Sigmoid colon (tissue), 7 donors: ENCODE measurements at places on chromosomes 16 and 17.
A peak's percentile ranks its signal among the peaks of the same experiment; 100 is the strongest.

- DNase-seq = no peak
These were observed 382.0 kb upstream of the DYNLRB2 start for GRCh38 chr16:80158766-80159165.

DNA sequence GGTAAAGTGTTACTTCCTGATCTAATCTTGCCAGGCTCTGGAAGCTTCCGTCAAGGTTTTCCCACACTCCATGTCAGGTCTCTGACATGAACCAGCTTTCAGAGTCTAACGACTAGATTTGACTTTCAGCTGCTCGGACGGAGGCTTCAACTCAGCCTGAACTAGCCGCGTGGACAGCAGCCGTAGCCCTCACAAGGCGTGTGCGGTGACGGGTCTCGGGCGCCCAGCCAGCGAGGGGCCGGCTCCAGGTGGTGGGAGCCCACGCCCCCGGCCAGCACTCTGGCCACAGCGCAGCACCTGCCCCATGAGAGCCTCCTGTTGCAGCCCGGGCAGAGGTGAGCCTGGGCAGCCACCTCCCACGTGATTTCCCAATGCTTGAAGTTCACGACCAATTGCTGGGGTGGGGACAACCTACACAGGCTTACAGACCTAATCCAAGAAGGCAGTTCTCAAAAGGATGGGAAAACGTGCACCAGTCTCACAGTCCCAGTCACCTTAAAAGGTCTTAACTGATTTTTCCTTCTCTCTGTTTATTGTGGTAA, 45.5 kb downstream of the TBC1D16 start:
- no peak for DNase-seq

DNA sequence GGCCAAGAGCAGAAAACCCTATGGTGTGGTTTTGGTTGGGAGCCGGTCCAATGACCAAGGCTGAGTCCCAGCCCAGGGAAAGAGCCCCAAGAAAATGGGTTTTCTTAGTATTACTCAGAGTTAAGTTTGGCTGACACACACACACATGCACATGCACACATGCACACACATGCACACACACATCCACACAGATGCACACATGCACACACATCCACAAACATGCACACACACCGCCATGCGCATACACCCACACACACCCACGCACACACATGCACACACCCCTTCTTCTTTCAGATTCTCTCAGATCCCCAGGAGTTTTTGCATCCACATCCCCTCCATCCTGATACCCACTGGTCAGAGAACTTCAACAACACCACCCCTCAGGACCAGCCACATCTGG, 9.1 kb downstream of the ABCC12 start:
- no peak for DNase-seq

GRCh38 chr16:27645396-27645795, 95.5 kb downstream of the KATNIP start:
- DNase-seq = no peak

GRCh38 chr17:35192708-35193107, 1.5 kb downstream of the SLC35G3 start:
- no peak for DNase-seq

- DNase-seq = no peak
These were observed 103.1 kb downstream of the AATF start for GRCh38 chr17:37051833-37052232.

GRCh38 chr16:27728691-27729090, 178.7 kb downstream of the KATNIP start:
- DNase-seq = no peak

- DNase-seq = no peak
These were observed 15.9 kb downstream of the FAM83G start for GRCh38 chr17:18988546-18989173.

GRCh38 chr17:79625706-79626105, 14.9 kb upstream of the RBFOX3 start:
- peak; percentile 32 for DNase-seq

- no peak for DNase-seq
These were observed 38.5 kb upstream of the CNEP1R1 start for GRCh38 chr16:49986351-49987124.

GRCh38 chr17:82930924-82931698, 91.3 kb upstream of the ZNF750 start:
- peak; percentile 59 for DNase-seq

GRCh38 chr16:57203451-57203850, 17.3 kb downstream of the RSPRY1 start:
- DNase-seq = no peak

GRCh38 chr16:54430491-54431030, 144.0 kb upstream of the IRX3 start:
- DNase-seq = no peak

- no peak for DNase-seq
These were observed 2.8 kb downstream of the MAPK8IP3 start for GRCh38 chr16:1708768-1709180.

DNA sequence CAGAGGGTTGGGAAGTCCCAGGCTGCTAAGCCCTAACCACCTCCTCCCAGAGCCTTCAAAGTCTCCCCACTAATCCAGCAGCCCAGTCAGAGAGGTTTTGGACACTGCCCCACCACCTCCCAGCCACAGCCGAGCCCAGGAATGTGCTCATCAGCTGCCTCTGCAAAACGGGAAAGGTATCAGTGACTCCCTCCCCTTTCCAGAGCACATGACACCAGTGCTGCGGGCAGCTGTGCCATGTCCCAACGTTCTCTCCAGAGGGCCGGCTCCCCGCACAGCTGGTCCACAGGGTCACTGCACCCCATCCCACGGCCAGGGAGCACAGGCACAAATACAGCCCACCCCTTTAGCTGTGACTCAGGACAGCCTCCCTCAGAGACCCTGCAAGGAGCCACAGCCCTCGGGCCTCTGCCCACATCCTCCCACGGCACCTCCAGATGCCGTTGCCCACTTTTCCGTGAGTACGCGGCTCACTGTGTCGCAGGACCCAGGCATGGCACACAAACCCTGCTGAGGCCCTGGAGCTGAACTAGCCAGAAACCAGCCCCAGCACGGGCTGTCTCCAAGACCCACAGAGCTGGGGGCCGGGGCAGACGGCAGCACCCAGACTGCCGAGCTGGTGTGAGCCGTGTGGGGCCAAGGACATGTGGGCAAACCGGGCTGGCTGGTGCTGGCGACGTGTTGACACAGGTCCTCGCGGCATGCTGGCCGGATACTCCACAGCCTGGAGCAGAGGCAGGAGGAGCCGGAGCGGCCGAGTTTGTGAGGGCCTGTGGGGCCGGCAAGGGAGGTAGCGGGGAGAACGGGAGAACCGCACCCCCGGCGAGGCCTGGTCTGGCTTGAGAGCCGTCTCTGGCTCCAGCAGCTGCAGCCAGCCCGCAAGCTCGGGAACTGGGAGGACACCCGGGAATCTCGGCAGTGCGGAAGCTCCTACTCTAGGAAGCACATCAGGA, 6.3 kb upstream of the PPP1R27 start:
- DNase-seq = no peak

GRCh38 chr17:19237389-19238166, 412 bp downstream of the EPN2 start:
- DNase-seq = peak; percentile 80

- no peak for DNase-seq
These were observed 27.7 kb upstream of the SBK1 start for GRCh38 chr16:28264656-28265055.

- DNase-seq = peak; percentile 82
These were observed 1.7 kb upstream of the ZNF423 start for GRCh38 chr16:49857423-49858181.

DNA sequence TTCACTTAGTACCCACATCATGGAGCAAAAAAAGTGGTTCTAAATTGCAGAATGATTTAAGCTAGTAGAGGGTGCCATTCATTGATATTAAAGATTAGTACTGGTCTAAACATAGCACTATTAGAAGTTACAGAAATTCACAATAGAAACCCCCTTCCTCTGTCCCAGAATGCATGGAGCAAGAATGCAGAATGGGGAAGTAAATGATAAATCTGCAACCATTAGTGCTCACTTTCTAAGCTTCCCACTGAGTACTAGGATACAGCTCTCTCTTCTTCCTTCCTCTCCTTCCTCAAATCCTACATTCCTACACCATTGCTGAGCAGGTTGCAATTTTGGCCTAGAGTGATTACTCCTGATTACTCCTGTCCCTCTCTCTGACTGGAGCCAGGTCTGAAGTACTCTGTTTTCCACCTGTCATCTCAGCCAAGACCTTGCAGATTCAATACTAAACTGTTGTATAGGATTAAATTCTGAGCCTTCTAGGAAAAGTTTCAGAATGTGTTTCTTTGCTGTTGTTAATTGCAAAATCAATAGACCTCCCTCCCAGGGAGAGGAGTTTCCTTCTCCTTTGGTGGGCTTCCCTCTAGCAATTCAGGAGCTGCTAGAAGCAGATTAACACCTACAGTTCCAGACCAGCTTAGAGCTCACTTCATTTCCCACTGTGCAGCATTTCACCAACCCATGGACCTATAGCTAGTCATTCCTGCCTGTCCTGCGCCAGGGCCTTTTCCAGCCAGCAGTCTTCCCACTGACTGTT, 165.5 kb upstream of the TBX2 start:
- no peak for DNase-seq

- DNase-seq = peak; percentile 61
These were observed 1.8 kb upstream of the CBX1 start for GRCh38 chr17:48102798-48103715.
